ENCODE measurements at places on chromosomes 1 and 21.

DNA sequence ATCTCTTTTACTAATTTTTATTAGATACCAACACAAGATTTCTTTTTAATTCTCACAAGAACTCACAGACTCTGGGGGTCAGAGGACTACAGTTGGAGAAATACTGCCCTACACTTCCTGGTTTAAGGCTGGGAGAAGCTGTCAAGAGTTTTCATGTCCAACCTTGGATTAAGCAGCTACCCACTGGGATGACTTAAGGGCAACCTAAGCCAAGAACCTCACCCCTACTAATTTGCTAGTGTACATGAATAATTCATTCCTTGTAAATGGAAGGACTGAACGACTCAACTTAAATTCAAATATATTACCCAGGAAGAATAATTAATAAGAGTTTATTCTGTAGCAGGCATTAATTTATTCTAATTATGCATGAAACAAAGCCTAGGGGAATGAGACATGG is 182.3 kb upstream of the C1orf105 start:
- no peak for DNase-seq

DNA sequence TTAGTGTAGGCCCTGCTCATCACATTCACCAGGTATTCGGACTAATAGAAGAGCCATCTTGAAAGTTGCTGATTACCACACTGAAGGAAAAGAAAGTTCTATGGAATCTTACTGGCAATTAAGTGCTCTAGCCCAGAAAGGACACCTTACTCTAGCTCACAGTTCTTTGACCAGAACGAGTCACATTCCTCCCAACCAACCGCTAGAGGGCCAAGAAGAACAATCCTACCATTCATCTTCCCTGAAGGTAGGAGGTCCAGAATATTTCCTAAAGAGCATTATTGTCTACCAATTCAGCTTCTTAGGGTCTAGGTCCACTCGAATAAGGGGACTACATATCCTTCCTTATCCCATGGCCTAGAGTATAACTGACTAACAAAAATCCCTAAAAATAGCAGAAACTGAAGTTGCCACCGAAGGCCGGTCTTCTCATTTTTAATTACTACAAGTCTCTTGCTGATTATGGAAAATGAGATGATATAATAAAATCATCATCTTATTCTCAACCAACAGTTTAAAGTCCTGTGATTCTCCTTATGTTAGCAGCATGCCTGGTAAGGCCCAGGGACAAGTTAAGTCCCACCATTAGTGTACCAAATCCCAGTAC is 2.7 kb upstream of the FMO1 start:
- no peak for DNase-seq

DNA sequence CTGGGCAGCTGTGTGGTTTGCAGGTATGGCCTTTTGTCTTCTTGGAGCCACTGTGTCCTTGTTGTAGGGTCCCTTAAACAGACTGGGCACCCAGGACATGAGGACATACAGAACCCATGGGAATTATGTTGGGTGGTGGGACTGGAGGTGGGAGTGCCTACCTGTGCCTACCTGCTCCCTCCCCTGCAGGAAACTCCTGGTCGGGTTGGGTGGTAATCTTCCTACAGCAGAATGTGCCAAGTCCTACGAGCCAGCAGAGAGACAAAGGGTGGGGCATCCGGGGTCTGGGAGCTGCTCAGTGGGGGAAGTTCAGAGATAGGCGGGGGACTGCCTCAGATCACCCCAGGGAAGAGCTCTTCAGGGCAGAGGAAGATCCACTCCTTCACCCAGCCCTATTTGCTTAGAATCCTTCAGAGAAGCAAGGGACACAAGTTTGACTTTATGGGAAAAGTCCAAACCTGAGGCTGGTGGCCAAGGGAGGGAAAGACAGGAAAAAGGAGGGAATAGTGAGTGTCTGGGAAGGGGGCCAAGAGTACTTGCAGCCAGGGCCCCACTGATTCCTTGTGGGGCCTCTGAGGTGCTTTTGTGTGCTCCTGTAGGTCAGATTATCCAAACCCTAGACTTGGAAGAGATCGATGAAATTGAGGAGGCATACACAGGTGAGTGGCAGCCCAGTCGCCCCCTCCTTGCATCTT is 58.3 kb downstream of the KIF21B start:
- DNase-seq: no peak

DNA sequence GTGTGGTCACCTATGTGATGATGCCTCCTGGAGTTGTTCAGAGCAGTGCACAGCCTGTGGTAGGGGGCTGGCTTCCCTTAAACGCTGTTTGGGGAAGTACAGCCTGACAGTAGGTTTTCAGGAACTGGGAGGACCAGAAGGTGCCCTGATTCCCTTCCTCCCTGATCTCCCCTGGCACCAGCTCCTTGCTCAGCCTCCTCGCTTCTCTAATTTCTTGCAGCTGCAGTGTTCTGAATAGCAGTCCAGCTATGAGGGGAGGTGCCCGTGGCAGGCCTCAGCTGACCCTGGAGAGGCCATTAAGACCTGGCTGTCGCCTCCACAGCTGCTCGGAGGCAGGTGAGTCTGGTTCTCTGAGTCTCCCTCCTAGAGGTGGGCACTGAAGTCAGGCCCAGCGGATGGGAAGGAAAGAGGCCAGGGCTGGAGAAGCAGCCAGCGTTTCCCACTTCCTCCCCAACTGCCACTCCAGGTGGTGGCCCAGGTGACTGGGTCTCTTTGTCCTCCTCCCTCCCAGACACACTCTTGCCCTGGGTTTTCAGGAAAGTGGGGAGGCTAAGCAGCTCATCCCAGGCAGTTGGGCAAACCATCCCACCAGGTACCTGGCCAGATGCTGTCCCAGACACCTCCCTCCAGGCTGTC is 52.0 kb upstream of the RPL11 start:
- DNase-seq: no peak

DNA sequence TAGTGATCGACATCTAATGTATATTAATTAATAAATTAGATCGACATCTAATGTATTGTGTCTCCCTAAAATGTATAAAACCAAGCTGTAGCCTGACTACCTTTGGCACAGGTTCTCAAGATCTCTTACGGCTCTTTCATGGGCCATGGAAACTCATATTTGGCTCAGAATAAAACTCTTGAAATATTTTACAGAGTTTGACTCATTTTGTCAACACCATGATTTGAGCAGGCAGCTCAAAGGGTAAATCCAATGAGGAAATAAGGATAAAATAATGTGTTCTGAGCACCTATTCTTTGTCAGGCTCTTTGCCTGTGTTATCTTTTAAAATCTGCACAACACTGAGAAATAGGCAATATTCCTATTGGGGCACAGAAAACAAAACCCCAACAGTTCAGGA is 223.4 kb upstream of the DUSP10 start:
- DNase-seq: no peak

GRCh38 chr21:28277324-28277723 is 715.4 kb downstream of the LTN1 start:
- DNase-seq: no peak

GRCh38 chr21:30958741-30959140 is 77.4 kb upstream of the KRTAP11-1 start:
- no peak for DNase-seq

DNA sequence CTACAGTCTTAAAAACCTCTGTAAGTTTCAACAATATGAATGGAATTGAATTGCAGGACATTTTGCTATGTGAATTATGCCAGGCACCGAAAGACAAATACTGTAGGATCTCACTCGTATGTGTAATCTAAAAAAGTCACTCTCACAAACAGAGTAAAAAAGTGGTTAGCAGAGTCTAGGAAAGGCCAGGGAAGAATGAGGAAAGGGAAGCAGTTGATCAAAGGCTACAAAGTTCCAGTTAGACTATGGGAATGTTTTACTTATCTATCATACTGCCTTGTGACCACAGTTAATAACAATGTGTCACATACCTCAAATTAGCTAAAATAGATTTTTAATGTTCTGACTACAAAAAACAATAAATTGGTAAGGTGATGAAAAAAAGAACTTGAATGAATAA is 565.4 kb upstream of the BRINP3 start:
- DNase-seq: no peak

- no peak for DNase-seq
These were observed 1.7 kb downstream of the DCAF8 start for GRCh38 chr1:160260406-160261382.

DNA sequence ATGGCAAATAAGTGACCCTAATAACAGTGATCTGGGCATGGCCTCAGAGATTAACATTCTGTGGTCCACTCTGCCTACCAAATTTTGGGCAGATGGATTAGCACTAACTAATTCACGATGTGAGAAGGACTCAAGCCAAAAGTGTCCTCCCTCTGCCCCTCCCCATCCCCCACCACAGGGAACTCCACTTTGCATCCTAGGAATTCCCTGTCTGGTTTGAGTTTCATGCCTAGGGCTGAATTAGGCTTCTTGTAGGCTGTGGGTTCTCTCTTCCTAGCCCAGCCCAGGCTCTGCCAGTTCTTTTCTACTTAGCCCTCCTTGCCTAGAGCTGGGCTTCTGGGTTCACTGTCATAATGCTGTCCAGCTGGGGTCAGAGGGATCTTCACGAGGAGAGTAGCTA is 64.1 kb downstream of the ATP2B4 start:
- DNase-seq: no peak

GRCh38 chr1:113929750-113930498 is 800 bp downstream of the HIPK1 start:
- peak; percentile 28 for DNase-seq

DNA sequence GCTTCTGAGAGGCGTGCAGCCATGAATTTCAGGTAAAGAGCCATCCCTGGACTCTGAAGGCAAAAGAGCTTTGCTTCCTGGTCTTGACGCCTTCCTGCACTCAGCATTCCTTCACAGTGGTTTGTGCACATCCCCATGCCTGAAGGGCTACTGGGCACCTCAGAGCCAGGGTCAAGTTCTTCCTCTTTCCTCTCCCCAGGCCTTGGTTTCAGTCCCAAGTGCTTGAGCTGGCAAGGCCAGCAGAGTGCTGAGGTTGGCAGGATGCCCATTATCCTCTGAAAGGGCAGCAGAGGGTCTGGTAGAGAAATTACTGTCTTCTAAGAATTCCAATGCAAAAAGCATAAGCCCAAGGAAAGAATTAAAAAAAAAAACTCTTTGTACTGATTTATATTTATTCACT is 1064.9 kb downstream of the TTLL7 start:
- no peak for DNase-seq

GRCh38 chr1:183274836-183275235 is 88.8 kb downstream of the LAMC2 start:
- DNase-seq: no peak

GRCh38 chr1:193589597-193590040 is 403.2 kb upstream of the B3GALT2 start:
- DNase-seq: no peak

DNA sequence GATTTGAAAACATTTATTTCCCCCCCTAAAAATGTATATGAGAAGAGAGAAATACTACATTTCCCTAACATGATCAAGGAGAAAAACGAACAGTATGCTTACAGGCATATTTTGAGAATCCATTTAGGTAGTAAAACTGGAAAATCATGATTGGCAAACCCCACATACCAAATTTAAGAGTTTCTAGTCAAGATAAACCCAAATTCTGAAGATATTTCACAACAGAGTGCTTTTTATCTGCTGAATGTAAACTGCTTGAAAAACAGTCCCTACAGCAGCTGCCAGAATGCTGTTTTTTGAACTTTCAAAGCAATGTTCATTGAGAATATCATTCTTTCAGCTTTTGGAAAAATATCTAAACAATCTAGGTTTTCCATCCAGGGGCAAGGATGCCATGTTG is 31.0 kb downstream of the ASH1L start:
- no peak for DNase-seq

- DNase-seq: no peak
These were observed 167.2 kb upstream of the IRF2BP2 start for GRCh38 chr1:234776876-234777855.

DNA sequence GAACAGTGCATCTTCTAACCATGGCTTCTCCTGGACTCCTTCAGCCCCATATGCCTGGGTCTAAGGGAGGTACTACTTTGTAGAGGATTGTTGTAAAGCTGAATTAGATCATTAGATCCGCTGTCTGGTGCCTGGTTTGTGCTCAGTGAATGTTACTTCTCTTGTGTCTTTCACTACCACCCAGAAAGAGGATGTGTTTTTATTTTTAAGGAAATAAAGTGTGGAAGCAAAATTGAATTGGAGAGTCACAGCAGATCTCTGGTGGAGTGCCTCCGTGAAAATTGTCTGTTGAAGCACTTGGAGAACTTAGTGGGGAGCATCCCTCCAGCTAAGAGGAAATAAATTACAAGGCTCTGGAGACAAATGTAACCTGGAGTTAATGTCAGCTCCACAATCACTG is 101.8 kb upstream of the ARTN start:
- no peak for DNase-seq

GRCh38 chr1:248755517-248755916 is at the start of gene LYPD8:
LYPD8 (minus strand) TSS chr1:248755759; CDS start chr1:248751081, 4,678 bp downstream.
- DNase-seq: no peak
